Activated naive CD8-positive, alpha-beta T cell treated with anti-CD3 and anti-CD28 coated beads, Interleukin-2, amount 50 U/mL, for 24 hours (primary cell): ENCODE measurements at places on chromosomes 1 and 21.
A peak's percentile ranks its signal among the peaks of the same experiment; 100 is the strongest.

GRCh38 chr1:72284348-72285073 lies 2.2 kb upstream of the NEGR1 start:
- DNase-seq, result peak; percentile 25

- peak; percentile 10 for DNase-seq
These were observed 88.0 kb upstream of the ZNF648 start for GRCh38 chr1:182149411-182149965.

DNA sequence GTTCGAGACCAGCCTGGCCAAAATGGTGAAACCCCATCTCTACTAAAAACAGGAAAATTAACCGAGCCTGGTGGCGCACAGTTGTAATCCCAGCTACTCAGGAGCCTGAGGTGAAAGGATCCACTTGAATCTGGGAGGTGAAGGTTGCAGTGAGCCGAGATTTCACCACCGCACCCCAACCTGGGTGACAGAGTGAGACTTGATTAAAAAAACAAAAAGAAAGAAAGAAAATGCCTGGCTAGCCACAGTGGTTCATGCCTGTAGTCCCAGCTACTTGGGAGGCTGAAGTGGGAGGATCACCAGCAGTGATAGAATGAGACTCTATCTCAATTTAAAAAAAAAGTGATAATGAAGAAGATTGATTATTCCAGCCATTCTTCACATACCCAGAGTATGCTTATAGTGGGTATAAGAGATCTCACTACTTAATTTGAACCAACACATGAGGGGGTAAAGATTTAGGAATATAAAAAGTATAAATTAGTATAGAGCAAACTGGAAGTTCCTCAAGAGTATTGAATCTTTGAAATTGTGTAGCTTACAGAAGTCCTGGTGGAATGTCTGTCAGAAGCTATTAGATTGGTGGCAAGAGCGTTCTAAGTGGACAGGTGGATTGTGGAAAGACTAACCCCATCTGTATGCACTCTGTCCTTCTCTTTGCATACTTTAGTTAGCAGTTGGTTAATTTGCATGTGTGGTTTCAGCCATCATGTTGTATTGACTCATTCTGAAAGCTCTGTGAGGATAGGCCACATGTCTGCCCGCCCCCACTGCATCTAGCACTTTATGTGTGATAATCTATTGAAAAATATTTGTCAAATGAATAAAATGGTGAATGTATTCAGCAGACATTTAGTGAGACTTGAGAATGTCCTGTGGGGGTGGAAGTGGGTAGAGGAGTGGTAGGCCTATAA lies 25.0 kb downstream of the RLF start:
- peak; percentile 50 for DNase-seq

GRCh38 chr1:223713546-223714420 lies 1.4 kb downstream of the CAPN2 start:
- no peak for DNase-seq

- DNase-seq, result no peak
These were observed 27.9 kb downstream of the AXDND1 start for GRCh38 chr1:179393721-179394120.
